ENCODE measurements at places on chromosomes 3 and 15.

DNA sequence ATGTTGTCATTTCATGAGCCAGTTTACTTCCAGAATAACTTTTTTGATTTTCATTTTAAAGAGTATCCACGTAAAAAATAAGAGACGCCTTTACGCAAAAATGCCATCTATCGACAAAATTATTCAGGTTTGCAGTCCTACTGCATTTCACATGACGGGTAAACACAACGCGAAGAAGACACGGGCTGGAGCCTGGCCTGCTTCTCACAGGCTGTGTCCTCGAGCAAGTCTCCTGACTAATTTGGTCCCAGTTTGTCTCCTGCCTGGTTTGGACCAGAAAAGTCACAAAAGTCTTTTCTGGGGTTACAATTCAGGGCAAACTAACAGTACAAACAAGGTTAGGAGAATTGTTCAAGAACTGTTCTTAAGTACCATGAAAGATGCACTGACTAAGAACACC lies 51.7 kb downstream of the CHSY1 start:
- no peak for DNase-seq

- DNase-seq, result no peak
Observed at GRCh38 chr15:23566071-23566554, 639 bp downstream of the MKRN3 start.

DNA sequence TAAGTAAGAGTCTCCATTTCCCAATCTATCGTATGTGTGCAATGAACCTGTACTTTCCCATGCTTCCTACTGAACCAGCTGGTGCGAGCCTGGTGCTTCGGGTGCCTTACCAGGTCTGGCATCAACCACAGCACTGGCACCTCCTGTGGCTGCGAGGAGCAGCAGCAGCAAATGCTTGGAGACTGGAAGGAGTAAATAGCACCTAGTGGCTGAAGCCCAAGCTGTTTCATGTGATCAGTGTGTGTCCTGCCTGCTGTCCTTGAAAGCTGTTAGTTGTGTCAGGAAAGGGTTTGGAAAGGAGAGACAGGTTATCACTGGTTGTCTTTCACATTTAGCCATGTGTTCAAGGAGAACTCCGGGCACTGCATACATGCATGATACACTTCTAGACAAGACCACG lies 31.8 kb downstream of the PCOLCE2 start:
- DNase-seq, result no peak

DNA sequence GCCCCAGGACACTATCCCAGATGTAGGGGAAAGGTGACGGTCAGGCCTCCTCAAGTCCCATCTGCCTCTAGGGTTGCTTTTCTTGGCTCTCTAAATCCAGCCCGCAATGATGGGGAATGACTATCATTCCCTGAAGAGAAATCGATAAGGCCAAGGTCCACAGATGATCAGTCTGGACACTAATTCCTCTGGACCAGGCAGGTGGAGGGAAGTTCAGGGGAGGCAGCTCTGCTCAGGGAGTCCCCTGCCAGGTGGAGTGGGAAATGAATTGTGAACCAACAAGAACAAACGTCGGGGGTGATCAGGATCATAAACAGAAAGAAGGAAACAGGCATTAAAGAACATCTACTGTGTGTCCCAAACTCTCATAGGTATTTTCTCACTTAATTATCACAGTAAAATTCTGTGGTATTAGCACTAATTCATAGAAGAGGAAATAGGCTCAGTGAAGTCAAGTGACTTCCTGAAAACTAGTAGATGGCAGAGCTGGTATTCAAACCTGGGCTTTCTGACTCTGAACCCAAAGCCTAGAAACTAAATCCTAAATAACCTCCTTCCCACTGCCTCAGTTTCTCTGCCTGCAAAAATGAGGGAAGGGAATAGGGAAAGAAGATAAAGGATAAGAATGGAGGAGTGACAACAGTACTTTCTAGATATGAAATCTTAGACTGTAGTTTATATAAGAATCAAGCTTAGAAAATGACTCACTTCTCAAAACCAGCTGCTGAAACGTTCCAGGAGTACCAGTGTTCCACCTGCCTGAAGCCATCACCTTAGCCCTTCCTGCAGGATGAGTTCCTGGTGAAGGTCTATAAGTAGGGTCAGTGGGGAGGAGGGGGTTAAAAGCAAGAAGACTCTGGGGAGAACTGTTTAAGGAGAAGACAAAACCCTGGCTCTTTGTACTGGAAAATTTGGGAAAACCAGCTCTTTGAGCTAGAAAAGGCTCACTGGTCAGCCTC lies 7.5 kb downstream of the BMF start:
- no peak for DNase-seq

- no peak for DNase-seq
Observed at GRCh38 chr15:58534556-58534955, 102.8 kb downstream of the LIPC start.

- no peak for DNase-seq
Observed at GRCh38 chr3:10262027-10262426, 13.8 kb downstream of the TATDN2 start.

- no peak for DNase-seq
Observed at GRCh38 chr3:136950623-136951022, 7.2 kb upstream of the IL20RB start.

DNA sequence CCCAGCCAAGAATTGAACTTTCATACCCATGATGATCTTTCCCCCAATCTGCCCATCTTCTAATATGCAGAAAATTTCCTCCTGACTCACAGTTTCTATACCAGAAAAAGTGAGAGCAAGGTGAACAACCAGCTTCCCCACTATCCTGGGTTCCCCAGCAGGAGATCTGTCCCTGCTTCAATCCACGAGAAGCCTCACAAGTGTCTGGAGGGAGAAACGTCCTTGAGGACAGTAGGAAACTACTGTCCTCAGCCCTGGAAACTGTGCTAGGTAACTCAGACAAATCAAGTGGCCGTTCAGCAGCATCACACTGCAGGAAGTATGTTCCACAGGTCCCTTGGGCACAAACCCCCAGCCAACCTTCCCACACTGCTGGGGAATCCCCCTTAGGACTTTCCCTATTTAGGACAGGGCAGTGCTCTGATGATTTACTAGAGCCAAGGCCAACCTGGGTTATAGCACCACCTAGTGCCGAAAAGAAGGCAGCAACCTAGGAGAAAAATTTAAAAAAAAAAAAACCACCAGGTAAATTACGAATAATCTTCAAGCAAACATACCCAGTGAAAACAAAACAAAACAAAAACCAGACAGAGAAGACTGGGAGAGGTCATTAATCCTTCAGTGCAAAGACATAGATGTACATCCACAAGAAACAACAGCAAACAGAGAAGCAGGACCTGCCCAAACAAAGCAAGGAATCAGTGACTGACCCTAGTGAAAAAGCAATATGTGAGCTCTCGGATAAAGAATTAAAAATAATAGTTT lies 36.0 kb downstream of the MORC1 start:
- no peak for DNase-seq

DNA sequence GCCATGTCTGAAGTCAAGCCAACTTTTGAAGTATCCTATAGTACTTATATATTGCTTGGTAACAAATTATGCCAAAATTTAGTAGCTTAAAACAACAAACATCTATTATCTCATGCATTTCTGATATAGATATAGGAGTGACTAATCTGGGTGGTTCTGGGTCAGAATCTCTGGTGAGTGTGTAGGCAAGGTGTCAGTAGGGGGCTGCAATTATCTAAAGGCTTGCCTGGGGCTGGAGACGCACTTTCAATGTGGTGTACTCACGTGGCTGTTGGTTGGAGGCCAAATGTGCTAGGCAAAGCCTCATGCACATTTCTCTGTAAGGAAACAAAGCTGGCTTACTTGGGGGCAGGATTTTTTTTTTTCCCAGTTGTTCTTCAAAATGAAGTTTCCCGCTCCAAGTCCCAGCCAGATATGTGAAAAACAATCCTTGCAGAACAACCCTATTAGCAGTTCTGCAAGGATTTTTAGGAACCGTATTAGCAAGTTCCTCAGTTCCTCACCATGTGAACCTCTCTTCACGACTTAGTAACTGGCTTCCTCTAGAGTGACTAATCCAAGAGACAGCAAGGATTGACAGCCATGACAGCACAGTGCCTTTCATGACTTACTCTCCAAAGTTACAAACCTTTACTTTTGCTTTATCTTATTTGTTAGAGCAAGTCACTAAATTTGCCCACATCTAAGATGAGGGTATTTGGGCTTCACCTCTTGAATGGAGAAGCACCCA lies 25.8 kb downstream of the GREM1 start:
- DNase-seq, result no peak

GRCh38 chr3:9226326-9226725 lies 23.1 kb downstream of the SRGAP3 start:
- no peak for DNase-seq

DNA sequence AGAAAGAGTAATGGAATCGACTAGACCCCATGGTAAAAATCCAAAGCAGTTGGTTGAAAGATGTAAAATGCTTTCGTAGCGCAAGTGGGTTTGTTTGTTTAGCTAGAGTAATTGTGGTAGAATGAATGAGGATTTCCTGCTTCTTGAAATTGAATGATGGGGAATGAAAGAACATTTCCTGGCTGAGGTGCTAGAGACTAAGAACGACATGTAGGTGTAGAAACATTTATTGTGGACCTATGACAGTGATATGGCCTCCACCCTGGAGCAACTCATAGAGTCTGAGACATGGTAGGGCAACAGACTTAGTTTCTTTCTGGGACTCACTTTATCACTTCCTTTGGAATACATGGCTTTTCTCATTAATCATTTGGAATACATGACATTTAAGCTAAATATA lies 467.6 kb upstream of the CFAP20DC start:
- DNase-seq, result no peak

DNA sequence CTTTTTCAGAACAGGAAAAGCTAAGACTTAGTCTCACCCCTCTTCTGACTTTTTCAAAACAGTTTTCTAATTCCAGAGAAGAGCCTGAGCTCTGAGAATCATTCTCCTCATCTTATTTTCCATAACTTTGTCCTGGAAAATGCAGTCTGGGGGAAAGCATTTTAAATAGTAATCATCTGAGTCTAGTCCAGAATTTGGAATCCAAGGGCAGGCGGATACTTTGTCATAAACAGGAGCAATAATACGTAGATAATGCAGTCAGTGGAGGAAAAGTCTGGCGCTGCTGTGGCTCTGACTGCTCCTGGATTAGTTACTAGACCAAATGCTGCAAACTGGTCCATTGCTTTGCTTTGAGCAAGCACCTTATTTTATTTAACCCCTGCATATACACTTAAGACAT lies 285.0 kb downstream of the THSD4 start:
- DNase-seq, result no peak

DNA sequence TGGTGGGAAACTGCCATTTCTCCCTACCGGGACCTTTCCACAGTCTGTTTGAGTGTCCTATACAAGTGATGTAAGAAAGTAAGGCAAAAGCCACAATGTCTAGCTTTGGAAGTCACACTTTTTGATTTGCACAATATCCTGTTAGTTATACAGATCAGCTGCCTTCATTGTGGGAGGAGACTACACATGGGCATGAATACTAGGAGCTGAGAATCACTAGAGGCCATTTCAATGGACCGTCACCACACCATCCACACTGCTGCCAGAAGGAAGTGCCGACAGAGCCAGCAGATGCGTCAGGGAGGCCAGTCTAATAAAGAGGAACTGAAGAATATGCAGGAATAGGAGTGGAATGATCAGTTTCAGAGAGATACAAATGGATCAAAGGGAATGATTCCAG lies 65.8 kb downstream of the SCN11A start:
- DNase-seq, result no peak

DNA sequence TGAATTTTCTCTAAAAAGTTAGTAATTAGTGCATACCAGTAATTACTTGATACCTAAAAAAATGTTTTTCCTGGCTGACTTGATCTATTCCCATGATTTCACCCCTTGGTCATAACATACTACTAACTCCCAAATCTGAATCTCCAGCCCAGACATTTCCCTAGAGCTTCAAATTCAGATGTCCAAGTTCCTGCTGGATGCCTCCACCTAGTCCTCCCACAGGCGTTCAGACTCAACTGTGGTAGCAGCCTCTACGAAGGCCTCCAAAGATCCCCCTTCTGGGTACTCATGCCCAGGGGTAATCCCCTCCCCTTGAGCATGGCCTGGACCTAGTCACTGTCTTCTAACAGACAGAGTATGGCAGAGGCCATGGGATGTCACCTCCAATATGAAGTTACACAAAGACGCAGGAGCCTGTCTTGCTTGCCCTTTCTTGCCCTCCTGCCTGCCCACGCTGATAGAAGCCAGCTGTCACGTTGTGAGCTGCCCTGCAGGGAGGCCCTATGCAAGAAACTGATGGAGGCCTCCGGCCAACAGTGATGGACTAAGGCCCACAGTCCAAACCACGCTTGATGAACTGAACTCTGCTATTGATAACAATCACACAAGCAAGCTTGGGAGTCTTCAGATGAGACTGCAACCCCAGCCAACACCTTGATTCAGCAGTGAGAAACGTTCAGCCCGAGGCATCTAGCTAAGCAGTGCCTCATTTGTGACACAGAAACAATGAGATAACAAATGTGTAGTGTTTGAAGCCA lies 8.6 kb upstream of the FBN1 start:
- no peak for DNase-seq

DNA sequence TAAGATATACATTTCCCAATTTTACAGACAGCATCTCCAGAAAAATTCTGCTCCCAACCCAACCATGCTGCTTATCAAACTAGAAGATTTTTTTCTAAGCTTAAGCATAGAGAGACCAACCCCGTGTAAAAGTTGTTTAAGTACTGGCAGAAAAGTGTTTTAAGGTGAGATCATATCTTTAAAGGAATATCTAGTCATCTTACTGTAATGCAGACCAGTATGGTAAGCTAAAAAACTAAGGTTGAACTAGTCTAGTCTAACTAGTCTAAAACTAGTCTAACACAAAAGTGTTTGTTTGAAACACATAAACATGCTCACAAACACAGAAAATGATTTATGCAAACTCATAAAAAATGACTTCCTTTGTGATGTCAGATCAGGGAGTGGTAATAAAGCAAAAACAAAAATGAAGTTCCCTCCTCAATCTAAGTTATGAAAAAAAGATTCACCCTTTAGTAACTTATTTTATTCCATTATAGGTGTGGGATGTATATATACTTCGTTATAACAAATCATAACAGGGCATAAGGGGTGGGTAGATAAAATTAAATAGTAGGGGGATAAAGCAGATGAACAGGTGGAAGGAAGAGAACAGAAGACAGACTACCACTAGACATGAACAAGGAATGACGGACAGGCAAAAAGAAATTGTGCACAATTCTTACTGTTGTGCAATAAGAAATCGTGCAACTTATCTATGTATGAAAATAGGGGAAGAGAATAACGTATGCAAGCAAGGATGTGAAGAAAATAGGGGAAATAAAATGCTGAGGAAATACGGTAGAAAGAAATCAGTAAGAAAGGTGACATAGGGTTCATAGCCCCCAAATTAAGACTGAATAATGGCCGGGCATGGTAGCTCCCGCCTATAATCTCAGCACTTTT lies 10.0 kb downstream of the MYO5A start:
- no peak for DNase-seq

GRCh38 chr15:80638553-80639167 lies 56.5 kb upstream of the ABHD17C start:
- no peak for DNase-seq

DNA sequence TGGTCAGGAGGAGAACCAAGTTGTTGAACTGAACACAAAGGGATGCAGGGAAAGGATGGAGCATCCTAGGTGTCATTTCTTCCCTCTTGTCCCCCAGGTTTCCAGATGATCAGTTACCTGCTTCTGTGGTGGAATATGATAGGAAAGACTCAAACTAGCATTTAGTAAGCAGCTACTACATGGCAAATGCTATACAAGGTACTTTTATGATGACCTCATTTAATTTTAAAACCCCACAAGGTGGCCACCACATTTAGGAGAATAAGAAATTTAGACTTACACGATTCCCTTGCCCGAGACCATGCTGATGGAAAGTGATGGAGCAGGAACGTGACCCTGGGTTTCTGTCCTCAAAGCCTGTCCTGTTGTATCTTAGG lies 40.9 kb downstream of the CCR4 start:
- no peak for DNase-seq

- no peak for DNase-seq
Observed at GRCh38 chr3:181609030-181609767, 102.5 kb upstream of the SOX2 start.

Measured in stimulated activated CD4-positive, alpha-beta T cell treated with anti-CD3 and anti-CD28 coated beads, Interleukin-1b, Interleukin-23, amount 100 ng/mL, for 1 hour (primary cell).